ENCODE measurements at places on chromosomes 2 and 18. TPM values are rescaled to one million over a fixed set of nuclear protein-coding genes. Genes with fewer than 3 reads are reported as not detected.

METTL8 gene
- 14.9 TPM for total RNA-seq

NAT8 gene
- total RNA-seq = 94.4 TPM

CDH19 gene
- 0.94 TPM for total RNA-seq

CYBRD1 gene
- 57.3 TPM for total RNA-seq

LOXHD1 gene
- total RNA-seq = 0.25 TPM

RTP5 gene
- total RNA-seq = 0.13 TPM

SCN9A gene
- total RNA-seq = 5.3 TPM

GAL3ST2 gene
- 0.19 TPM for total RNA-seq

HOXD13 gene
- total RNA-seq = not detected

FAM124B gene
- total RNA-seq = 2.0 TPM

FOXI3 gene
- total RNA-seq = not detected

RASGRP3 gene
- total RNA-seq = 22.6 TPM

EVA1A gene
- total RNA-seq = 28.1 TPM

DTNB gene
- total RNA-seq = 28.1 TPM

ABCG5 gene
- not detected for total RNA-seq

MEP1B gene
- total RNA-seq = not detected

EHD3 gene
- 9.5 TPM for total RNA-seq

GREB1L gene
- 0.79 TPM for total RNA-seq

FAM110C gene
- 48.7 TPM for total RNA-seq

CHST9 gene
- total RNA-seq = 9.8 TPM

DCC gene
- total RNA-seq = 3.9 TPM

LAMA1 gene
- 14.1 TPM for total RNA-seq

TSPYL6 gene
- not detected for total RNA-seq

ORC4 gene
- 49.7 TPM for total RNA-seq

KCNK3 gene
- 8.1 TPM for total RNA-seq

Measured in kidney (tissue), 22 donors.